Stimulated activated CD8-positive, alpha-beta memory T cell treated with anti-CD3 and anti-CD28 coated beads, Interleukin-2, amount 100 ng/mL, for 1 hour (primary cell): ENCODE measurements at places on chromosomes 16 and 17.

- no peak for DNase-seq
Measured at GRCh38 chr17:46963571-46963970, 15.5 kb downstream of the RPRML start.

DNA sequence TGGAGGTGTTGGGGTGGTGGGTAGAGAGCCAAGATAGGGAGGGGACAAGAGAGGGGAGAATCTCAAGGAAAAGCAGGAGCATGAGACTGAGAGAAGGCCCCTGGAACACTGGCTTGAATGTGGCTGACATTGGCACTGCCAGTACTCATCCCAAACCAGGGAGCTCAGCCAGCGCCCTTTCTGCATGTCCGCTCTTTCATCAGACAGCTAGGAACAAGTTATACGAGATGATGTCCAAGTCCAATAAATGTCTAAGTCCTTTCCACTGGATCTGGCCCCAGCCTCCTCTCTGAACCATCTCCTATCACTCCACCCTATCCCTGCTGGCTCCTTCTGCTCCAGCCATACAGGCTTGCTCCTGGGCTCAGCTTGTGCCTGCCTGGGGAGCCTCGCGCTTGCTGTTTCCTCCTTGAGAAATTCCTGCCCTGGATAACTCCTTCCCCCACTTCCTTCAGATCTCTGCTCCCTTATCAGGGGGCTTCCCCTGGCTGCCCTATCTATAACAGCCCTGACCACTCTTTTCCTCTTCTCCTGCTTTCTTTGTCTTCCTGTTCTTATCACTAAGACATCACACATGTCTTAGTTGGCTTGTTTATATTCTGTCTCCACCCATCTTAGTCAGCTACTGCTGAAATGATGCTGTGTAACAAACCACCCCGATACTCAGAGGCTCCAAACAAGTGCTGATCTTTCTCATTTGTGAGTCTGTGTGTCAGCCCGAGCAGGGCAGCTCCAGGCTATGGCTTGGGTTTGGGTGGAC is 37.1 kb upstream of the MEOX1 start:
- DNase-seq, result no peak

DNA sequence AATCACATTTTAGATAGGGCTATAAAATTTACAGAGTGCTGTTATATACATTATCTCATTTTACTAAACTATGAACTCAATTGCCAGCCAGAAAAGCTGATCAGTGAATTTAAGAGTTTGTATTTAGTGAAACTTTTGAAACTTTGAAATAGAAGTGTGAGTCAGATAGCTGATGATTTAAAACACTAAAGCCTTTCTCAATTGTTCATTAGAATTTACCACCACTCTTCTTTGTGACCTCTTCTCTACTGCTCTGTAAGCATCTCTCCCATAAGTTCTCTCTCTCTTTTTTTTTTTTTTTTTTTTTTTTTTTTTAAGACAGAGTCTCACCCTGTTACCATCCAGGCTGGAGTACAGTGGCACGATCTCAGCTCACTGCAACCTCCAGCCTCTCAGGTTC is 43.7 kb downstream of the GOSR1 start:
- DNase-seq, result no peak

DNA sequence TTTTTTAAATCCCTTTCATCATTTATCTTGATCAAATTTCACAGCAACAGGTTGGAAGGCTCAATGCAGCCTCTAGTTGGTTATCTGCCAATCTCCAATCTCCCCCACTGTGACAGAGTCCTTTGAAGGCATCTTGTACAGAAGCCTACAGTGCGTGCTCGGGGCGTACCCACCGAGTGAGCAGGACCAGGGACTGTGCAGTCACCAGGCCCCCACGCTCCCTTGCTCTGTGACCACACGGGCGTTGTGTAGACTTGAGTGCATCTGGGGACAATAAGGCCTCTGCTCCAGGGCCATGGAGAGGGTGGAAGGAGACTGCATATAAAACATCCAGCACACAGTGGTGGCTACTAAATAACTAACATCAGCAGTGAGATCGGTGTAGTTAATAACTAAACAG is 63.4 kb downstream of the GTF3C1 start:
- no peak for DNase-seq

- DNase-seq, result no peak
Measured at GRCh38 chr16:56350491-56351405, 74.6 kb downstream of the AMFR start.
